ENCODE measurements at places on chromosomes 4 and X.

DNA sequence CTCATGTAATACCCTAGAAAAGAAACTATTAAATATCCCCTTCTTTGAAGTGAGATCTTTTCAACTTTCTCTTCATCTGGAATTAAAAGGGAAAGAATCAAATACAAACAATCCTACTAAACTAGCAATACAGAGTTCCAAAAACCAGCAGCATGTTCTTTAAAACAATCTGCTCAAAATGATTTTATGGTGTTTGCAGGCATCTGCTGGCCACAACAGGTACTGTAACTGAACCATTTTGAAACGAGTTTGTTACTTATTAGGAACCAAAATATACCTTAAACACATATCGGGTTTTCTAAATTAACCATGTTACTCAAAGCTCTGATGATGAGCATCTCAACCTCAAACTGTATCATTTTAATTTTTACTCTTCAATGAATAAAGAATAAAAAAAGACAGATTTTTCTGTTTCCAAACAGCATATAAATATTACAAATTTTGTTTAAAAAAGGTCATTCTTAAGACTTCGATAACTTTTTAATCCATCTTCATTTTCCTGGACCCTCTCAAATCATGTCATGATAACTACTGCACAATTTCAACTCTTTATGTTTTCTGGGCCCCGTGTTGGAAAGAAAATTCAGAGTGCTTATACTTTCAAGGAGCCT, 56.5 kb downstream of the ARAP2 start:
- no peak for DNase-seq

DNA sequence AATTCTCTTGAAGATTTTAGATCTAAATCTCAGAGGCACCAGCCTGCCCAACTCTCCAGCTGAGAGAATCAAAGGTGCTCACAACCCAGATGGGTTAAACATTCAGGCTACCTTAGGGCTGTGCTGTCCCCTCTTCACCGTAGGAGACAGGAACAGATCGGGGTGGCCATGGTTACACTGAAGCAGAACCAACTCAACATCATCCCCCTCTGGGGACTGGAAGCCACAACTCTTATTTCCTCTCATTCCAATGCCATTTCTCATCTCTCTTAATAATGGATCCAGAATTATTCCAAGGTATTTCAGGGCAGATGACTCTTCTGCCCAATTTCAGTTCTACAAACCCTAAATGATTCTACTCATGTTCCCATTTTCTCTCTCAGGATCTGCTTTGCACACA, 109.7 kb downstream of the NKX6-1 start:
- no peak for DNase-seq

DNA sequence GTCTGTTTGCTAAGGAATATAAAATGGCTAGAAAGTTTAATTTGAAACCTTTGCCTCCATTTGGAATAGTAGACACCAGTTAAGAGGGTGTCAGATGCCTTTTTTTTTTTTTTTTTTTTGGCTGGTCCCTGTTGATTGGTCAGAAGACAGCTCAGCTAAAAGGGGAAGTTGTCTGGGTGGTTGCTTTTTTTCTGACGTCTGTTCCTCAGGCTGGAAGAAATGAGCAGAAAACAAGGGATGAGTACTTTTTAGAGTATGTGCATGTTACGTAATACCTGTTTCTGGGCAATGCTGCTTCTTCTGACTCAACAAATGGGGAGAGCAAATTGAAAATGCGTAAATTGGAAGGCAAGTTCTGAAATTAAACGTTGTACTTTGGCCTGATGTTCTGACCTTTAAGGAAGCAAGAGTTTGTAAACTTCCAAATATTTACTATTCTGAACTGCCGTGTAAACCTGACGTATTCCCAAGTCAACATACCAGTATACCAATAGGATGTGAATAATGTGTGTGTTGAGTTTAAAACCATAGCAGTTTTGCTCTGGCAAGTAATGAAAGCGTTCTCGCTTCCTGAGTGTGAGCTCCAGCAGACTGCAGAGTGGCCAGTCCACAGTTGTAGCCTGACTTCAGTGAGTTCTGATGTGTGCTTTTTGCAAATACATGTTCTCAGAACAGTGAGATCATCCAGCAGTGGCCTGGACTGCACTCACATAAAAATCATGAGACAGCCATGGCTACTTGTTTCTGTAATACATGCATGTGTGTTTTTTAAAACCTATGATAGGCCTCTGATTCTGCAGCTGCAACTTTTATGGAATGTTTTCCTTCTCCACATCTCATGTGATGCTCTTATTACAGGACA, 1.7 kb downstream of the SAT1 start:
- DNase-seq, result no peak

GRCh38 chr4:67996127-67996526, 32.8 kb upstream of the TMPRSS11A start:
- no peak for DNase-seq

- no peak for DNase-seq
These were observed 87.3 kb downstream of the CFAP299 start for GRCh38 chr4:80422727-80423404.

GRCh38 chr4:96315815-96316214, 475.9 kb downstream of the PDHA2 start:
- no peak for DNase-seq

DNA sequence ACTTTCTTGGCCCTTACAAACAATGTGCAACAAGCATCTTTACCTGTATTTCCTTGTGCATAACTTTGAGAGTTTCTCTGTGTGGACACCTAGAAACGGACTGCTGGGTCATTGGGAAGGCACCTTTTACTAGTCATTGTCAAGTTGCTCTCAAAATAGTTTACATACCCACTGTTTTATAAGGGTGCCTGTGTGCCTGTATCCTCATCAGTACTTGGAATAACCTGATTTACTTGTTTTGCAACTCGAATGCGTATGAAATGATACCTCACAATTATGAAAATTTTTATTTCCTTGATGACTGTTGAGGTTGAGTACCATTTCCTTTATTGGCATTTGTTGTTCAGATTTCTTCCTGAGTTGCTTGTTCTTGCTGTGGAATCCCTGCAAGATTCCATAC, 150.8 kb downstream of the STIM2 start:
- DNase-seq, result no peak

GRCh38 chr4:150970685-150971151, 44.4 kb downstream of the LRBA start:
- DNase-seq, result no peak
